Suppressor macrophage (primary cell): ENCODE measurements at places on chromosomes 13 and 19.
A peak's percentile ranks its signal among the peaks of the same experiment; 100 is the strongest.

DNA sequence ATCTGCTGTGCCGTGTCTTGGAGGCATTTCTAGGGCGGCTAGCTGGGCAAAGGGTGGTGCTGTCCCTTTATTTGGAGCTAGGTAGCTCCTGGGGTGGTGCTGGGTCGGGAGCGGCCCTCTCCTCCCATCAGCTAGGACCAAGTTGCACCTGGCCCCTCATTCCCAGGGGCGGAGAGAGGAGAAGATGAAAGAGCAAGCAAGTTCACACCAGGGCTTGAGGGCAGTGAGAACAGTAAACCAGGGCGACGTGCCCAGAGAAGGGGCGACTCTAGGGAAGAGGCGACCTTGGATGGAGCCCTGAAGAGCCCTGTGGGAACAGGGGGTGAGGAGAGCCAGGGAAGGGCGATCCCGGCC is 17.0 kb upstream of the KCNN1 start:
- no peak for DNase-seq

- no peak for DNase-seq
Measured at GRCh38 chr19:2762783-2763496, 20.1 kb downstream of the SGTA start.

DNA sequence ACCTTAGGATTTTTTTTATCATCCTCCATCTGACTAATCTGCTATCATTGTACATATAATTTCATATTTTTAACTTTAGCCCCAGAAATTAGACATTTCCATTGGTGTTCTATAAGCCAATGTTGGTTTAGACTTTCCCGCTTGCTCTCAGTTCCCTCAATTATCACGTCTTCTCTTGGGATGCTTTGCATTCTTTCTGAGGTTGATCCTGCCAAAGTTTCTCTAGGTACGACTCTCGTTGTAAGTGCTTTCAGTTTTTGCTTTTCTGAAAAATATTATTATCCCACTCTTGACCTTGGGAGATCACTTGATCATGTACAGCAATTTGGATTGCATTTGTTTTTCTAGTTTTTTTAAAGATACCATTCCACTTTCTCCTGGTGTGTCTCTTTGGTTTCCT is 270.2 kb downstream of the IRS2 start:
- DNase-seq: no peak

DNA sequence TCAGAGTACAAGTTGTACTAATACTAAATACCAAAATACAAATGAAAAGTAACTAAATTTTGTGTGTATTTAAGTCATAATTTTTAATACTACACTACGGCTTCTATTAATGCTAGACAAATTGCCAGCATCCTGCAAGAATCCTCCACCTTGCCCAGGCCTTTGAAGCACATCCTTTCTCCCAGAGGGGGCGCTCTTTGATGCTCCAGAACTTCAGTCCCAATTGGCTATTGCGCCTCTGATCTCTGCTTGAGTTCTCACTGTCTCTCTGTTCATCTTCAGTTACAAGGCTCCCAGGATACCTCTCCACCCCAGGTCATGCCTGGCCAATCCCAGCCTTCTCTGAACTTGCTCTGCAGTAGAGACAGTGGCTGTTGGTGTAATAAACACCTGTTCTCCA is 141.0 kb downstream of the DCLK1 start:
- DNase-seq: no peak

DNA sequence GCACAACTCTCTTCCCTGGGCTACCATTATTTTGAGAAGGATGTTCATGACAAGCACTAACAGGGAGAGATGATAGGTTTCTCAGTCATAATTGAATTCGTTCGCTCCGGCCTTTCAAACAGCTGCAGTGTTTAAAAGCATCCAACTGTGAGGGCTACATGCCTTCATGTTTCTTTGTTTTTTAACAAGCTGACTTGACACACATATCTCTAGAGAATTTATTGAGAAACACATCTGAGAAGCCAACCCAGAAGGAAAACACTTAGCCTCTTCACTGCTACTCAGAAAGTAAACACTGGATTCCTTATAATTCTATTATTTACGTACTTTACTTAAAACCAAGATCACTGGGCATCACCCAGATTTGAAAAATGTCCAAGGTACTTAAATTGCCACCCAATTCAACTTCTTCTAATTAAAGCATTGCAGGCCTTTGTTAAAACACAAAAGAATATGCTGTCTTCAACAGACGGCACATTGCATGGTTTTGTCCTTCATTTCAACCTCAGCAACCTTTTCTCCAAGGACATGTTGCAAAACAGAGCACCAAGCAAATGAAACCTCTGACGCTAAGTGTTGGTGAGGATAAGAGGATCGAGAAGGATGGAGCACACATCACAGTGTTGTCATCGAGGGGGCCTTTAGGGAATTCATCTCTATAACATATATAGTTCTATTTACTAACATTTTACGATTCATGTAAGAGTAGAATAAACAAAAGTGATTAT is 75.8 kb downstream of the TBC1D4 start:
- DNase-seq: no peak

DNA sequence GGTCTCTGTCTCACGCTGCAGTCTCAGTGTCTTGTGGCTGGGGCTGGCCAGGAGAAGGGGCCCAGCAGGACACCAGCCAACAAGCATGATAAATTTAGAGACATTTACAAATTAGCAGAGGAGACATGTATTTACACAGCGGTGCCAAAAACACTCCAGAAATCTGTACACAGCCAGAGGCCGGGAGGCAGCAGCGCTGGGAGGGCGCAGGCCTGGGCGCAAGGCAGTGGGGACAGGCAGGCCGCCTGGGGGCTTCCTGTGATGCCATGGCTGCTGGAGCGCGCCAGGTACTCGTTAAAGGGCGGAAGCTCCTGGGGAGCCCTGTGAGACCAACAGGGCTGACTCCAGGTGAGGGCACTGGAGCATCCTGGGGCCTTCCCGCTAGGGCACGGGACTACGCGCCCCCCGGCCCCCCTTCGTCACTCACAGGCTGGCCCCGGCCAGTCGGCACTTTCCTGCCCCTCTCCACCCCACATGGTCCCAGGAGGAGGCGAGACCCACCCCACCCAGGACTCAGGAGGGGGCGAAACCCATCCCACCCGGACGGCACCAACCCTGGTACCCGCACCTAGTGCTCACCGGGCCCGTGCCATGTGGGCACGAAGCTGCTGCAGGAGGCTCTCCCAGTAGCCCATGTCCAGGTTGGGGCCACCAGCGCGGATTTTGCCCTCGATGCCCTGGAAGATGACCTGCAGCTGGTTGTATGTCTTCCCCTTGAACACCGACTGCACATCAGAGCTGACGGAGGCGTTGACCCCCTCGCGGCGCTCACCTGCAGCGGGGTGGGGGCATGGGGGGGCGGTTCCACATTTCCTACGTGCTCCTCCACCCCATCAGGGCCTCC is 7.4 kb upstream of the TBXA2R start:
- DNase-seq: no peak

- DNase-seq: peak; percentile 99
Measured at GRCh38 chr19:47389150-47389556, 30.2 kb downstream of the MEIS3 start.

DNA sequence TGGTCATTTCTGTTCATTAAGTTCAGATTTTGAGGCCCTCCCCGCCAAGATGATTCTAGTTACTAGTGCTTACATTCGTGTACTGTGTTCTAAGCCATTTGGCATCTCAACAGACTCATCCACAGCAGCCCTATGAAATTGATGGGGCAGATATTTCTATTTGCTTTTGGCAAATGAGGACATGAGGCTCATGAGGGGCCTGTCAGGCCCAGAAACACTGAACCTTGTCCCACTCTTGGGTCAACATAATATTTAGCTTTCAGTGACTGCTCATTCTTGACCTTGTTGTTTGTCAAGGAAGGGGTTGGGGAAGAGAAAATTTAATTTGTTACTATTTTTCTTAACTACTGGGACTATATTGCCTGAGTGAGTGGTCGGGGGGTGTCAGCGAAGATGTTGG is 92.3 kb upstream of the RNF113B start:
- no peak for DNase-seq

DNA sequence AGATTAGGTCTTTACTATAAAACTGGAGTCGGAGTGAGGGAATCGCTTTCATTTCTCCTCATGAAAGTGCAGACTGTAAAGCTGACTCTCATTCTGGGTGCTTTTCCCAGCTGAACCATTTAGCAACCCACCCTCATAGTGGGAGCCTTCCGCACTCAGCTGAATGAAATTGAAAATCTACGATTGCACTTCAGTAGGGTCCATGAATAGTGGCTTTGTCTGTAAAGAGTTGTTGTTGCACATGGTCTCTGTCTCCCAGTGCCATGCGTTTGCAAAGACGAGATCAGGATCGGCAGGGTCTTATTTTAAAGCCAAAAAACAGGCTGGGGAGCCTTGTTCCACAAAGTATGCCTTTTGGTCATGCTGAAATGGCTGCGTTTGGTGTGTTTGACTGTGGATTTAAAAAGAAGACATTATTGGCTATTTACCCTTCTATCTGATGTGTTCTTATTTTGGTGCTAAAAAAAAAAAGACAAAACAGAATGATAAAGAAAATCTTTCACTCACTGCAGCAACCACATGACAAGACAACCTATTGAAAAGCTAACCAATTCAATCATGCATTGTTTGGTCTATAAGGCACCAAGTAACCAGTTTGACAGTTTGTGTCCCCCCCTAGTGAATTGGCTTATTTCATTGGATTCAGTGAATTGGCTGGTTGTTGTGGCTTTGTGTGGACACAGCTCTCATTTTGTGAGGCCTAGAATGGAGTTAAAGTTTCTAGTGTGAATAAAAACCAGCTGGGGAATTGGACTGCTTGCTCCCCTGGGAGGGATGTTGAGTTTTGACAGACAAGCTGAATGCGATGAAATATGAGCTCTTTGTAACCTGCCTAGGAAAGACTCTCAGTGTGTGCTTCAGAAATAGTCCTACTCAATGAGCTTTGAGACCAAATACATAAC is 65.6 kb downstream of the ARHGAP35 start:
- DNase-seq: no peak

DNA sequence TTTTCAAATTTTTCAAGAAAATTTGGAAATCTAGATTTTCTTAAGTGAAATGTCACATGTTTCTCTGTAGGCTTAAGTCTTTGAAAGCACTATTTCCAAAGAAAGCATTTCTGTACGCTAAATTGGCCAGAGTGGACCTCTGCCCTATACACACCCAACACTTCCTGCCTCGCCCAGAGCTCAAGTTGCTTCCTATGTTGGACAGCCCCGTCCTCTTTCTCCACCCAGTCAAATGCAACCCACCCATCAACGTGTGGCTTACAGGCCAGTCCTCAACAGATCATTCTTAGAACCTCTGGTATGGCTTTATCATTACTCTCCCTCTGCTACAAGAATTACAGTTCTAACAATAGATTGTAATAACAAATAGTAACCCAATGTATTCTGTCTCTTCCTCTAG is 24.2 kb downstream of the KLF12 start:
- DNase-seq: no peak

DNA sequence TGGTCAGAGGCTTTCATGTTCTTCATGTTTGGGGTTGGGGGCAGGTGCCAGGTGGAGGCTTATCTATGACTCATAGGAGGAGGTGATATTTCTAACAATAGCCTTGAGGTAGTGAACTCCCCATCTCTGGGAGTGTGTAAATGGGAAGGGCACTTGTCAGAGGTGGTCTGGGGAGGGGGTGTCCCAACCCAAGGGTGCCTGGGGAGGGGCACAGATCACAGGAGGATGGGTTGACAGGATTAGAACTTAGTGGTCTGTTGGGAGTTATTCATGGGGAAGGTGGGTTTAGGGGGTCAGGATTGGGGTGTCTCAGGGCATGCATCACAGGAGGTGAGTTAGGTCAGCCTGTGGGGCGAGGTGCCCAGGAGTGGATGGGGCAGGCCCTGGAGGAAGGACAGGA is 1.6 kb downstream of the ACTL9 start:
- DNase-seq: no peak

- peak; percentile 51 for DNase-seq
Measured at GRCh38 chr13:40974460-40975407, 44.4 kb downstream of the ELF1 start.

DNA sequence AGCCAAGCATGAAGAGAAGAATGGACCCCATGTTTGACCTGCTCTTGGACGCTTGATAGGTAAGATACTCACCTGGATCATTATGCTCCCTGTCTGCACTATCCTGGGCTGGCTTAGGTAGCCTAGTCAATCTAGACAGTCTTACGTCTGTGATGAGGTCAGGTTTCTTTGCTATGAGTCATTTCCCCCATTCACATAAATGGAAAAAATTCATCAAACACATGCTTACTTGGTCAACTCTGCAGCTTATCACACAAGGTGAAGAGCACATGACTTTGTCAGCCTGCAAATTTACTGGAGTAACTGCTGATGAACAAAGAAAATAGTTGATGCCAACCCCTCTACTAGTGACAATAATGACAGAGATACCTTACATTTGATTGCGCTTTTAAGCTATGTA is 170.0 kb downstream of the NUFIP1 start:
- DNase-seq: peak; percentile 16

DNA sequence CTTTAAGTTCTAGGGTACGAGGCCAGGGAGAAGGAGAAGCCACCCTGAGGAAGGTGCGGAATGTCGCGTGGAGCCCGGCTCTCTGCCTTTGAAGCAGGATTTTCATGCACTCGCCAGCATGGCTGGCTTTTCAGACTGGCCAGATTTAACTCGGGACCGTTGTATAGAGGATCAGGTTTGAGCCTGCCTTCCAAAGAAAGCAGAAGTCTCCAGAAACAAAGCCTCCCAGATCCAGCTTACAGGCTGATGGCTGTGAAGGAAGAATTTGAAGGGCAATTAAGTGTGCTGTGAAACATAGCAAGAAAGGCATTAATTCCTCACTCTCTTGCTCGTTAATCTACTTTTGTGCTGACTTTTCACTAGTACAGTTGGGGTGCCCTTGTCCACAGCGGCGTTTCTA is 140.2 kb downstream of the SOX1 start:
- DNase-seq: no peak

GRCh38 chr13:99600318-99600717 is 99.0 kb downstream of the TM9SF2 start:
- no peak for DNase-seq

DNA sequence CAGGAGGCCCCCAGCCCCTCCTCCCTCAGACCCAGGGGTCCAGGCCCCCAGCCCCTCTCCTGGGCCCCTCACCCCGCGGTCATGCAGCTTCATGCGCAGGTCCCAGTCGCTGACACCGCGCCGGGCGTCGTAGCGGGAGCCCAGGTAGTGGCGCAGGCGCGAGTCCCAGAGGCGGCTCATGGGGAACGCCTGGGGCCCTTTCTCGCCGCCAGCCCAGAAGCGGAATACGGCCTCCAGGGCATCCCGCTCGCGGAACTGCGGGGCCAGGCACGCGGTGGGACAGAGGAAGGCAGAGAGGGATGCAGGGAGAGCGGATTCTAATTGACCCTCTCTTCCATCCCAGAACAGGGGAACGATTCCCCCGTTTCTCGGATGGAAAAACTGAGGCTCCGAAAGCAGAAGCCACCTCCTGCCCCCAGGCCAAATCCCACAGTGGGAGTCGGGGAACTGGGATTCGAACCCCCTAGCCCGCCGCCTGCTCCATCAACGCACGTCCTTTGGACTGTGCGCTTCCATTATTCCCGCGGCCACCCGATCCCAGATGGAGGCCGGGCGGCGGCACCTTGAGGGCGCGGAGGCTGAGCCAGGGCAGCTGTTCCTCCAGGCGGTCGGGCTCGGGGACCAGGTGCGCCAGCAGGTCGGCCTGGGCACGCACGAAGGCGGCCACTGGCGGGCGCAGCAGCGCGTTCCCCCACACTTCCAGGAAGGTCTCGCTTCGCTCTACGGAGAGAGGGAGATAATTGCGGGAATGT is 4.2 kb upstream of the TNNI3 start:
- no peak for DNase-seq

GRCh38 chr13:94419925-94420305 is 59.6 kb downstream of the DCT start:
- DNase-seq: peak; percentile 73
